ENCODE measurements at places on chromosomes 4 and X.

DNA sequence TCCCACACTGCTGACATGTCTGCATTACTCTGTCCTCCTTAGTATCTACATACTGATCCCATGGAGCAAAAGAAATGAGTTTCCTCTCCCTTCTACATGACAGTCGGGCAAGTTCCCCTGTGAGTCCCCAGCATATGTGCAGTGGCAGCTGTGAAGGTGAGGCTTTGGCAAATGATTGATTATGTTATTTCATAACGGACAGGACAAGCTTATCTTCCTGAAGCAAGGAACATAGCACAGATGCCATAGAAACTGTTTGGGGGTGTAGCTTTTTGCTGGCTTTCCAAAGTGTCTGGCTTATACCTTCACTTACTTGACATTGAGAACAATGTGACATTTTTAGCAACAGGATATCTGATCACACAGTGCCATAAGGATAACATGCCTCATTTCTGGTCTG, 136.8 kb upstream of the PDLIM3 start:
- DNase-seq = no peak

GRCh38 chrX:17470136-17470535, 95.1 kb downstream of the NHS start:
- no peak for DNase-seq

DNA sequence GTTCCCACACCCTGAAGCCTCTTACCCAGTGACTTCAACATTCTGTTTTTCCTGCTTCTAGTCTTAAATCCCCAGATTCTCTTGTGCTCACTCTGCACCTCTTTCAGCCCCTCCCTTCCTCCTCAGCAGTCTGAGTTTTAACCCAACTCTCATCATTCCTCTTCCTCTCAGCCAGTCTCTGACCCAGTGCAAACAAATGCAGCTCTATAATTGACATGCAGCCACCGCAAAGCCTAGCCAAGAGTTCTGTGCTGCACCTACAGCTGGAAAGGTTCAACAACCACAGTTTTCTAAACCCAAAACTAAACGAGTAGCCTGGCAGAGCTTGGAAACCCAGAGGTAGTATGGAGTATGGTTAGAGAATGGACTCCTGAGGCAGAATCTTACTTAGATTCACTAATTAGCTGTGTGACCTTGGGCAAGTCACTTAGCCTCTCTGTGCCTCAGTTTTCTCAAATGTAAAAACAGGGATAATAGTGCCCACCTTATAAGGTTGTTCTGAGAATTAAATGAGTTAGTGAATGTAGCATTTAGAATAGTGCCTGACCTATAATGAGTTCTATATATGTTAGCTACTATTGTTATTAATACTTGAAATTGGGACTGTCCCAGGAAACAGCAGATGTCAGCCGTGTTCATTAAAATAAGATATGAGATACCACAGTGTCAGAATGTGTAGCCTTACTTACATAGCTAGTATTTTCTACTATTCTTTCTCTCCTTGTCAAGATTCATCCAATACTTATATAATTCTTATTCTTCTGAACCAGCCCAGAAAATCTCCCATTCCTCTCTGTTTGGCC, 3.5 kb downstream of the TMEM154 start:
- no peak for DNase-seq

- no peak for DNase-seq
These were observed 82.6 kb upstream of the TMEM164 start for GRCh38 chrX:109920325-109920724.

GRCh38 chr4:82213485-82214417, 160.0 kb downstream of the HNRNPD start:
- no peak for DNase-seq

DNA sequence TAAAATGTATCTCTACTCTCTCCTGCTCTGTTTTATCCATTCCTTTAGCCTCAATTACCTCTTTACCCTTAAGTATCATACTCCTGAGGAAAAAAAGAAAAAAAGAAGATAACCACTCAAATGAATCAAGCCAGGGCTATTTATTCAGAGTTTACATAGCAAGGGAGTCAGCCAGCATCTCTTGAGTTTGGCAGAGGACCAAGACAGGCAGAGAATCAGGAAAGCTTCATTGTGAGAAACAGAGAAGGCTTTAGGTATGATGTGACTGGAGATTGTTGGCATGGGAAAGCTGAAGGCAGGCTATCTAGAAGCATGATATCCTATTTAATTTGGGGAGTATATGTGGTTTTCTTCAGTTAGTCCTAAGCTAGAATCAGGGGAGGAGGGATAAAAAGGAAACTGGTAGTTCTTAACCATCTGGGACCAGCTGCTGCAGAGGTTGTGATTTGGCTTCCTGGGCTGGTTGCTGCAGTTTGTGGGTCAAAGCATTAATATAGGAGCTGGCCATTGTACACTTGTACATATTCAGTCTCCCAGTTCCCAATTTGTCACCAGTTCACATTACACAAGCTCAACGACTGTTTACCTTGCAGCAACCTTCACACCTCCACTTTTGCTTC, 11.2 kb downstream of the APELA start:
- DNase-seq = no peak

GRCh38 chr4:147782087-147782781, 50.3 kb downstream of the ARHGAP10 start:
- DNase-seq = no peak

GRCh38 chr4:41887821-41888686, 47.2 kb upstream of the TMEM33 start:
- DNase-seq = peak; percentile 35
